Activated naive CD4-positive, alpha-beta T cell treated with anti-CD3 and anti-CD28 coated beads for 36 hours (primary cell): ENCODE measurements at places on chromosomes 2 and 18.

DNA sequence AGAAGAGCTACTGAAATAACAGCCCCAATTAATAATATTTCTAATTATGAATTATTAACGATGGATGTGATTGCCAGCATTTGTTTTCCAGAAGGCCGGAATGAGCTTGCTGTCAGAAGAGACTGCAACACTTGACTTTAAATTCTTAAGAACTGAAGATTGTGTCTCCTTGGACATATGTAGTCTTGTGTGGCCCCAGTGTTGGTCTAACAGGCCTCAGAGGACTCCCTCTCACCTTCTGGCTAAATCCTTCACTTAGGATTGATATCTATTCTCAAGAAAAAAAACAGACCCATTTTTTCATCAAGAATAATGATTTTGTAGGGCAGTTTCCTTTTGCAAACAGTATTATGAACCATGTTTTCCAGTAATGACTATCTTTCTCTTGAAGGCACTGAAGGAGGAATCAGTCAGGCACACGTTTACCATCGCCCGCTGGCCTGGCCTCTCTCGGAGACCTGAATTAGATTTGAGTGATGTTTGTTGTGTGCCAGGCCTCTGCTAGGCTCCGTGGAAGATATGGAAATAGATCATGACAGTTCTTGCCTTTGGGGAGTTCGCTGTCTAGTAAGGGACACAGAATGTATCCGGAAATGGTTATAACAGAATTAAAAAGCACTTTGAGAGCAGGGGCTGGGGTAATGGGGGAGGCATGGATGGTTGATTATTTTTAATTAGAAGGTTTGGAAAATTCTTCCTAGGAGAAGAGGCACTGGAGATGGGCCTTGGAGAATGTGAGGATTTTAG is 258.0 kb downstream of the MYCN start:
- no peak for DNase-seq

DNA sequence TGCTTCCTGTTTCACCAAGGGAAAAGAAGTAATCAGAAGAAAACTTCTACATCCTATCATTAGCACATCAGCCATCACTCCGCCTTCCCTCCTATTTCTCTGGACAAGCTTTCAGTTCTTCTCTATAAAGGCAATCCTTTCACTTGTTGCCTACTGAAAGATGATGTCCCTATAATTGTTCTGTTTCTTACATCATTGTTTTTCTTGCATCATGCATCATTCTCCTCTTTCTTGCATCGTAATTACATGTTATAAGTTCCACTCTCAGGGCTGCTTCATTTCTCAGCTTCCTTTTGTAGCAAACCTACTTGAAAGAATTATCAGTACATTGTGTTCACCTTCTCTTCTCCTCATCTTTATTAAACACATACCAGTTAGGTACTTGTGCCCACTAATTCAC is 7.2 kb downstream of the SLC30A6 start:
- no peak for DNase-seq

DNA sequence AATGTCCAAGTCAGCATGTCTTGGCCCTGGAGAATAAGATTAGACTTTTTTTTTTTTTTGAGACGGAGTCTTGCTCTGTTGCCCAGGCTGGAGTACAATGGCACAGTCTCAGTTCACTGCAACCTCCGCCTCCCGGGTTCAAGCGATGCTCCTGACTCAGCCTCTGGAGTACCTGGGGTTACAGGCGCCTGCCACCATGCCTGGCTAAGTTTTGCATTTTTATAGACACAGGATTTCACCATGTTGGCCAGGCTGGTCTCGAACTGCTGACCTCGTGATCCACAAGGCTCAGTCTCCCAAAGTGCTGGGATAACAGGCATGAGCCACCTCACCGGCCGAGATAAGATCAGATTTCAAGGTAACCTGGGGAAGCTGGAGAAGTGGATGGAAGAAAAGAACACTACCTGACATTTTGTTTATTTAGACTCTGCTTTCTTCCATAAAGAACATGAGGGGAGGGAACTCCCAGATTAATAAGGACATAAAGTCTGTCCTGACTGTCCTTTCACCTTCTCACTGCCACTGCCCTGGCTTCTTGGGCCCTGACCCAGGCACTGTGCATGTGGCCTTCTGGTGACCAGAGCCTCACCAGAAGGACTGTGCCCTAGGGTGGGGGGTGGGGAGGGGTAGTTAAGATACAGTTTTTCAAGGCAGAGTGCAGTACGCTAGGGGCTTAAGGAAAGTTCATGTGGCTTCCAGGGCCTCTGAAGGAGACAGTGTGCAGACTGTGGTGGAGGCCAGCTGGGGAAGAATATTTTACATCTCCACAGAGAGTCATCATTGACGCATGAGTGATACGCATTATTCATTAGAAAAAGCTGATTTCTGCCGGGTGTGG is 4.8 kb upstream of the IMPA2 start:
- DNase-seq, result no peak

DNA sequence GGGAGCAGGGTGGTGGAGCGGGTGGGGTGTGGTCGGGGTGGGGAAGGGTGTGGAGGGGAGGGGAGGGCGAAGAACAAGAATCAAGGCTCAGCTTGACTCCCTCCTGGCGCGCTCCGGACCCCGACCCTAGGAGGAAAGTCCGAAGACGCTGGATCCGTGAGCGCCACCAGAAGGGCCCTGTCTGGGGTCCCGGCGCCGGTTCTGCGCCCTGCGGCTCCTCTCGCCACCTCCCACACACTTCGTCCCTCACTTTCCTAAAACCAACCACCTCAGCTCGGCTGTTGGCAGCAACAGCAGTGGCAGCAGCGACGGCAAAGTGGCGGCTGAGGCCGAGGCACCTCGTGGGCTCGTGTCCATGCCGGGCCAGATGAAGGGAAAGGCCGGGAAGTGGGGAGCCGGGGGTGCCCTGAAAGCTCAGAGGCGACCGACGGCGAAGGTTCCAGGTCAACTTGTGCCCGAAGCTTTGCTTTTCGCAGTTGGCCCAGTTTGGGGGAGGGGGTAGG is 2.1 kb downstream of the KLHL14 start:
- DNase-seq, result no peak

DNA sequence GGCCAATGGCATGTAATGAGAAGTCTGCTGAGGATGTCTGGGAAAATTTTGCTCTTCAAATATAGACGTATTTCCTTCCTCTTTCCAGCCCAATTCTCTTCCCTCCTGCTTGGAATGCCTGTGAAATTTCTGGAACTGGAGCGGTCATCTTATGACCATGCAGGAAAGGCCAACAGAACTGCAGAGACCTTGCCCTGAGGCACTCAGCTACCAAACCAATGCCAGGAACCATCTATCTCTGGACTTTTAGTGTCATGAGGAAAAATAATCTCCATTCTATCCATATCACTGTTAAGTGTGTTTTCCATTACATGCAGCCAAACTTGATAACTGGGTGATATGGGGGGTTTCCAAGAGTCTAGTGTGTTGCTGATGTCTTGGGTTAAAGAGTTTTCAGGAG is 363.7 kb downstream of the SLC4A3 start:
- no peak for DNase-seq

GRCh38 chr2:107588181-107588580 is 238.5 kb upstream of the RGPD4 start:
- DNase-seq, result no peak

DNA sequence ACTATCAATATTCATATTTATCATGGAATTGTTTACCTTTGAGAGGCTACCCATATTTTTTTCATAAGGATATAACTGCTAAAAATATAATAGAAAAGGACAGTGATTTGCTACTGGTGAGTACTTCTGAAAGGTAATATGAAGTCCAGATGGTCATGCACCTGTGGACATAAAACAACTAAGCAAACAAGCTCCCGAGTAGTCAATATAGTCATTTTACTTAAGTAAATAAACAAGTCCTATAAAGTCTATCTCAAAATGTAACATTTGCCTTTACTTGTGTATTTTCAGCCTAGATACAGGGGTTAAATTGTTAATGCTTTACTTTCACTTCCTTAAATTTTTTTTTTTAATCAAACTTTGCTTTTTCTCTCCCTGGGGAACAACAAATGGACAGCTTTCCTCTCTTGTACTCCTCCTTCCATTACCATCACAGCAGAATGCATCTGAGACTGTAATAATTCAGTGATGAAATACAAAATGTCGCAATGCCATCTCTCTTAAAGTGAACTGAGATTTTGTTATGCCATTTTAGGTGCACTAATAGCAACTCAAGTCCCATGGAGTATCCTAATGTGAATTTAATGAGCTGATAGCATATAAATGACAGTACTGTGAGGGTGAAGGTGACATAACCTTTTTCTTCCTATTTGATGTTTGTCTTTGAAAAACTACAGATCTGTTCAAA is 1325.4 kb upstream of the ZEB2 start:
- no peak for DNase-seq

DNA sequence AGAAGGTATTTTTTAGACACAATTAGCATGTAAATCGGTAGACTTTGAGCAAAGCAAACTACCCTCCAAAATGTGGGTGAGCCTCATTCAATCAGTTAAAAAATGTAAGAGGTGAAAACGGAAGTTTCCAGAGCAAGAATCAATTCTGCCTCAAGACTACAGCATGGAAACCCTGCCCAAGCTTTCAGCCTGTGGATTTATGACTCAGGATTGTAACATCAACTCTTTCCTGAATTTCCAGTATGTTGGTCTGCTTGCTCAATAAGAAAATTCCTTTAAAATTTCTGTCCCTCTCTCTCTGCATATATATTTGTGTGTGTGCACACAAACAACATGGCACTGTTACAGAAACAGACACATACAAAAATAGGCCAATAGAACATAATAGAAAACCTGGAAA is 228.6 kb upstream of the DOK6 start:
- no peak for DNase-seq

GRCh38 chr2:191043438-191043837 is 29.5 kb upstream of the STAT1 start:
- DNase-seq, result no peak

DNA sequence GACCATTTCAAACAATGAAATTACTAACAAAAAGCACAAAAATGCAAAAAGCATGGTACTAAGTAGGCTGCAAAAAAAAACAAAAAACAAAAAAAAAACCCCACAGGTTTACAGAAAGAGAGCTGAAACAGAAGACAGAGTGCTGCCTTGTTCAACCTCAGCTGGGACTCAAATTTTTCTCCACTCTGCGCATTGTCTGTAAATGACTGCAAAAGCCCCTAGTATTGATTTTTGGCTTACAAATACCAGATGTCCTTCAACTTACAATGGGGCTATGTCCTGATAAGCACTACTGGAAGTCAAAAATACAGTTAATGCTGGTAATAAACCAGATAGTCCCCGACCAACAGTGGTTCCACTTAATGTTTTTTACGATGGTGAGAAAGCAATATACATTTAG is 42.2 kb downstream of the UBE2E3 start:
- DNase-seq, result no peak

DNA sequence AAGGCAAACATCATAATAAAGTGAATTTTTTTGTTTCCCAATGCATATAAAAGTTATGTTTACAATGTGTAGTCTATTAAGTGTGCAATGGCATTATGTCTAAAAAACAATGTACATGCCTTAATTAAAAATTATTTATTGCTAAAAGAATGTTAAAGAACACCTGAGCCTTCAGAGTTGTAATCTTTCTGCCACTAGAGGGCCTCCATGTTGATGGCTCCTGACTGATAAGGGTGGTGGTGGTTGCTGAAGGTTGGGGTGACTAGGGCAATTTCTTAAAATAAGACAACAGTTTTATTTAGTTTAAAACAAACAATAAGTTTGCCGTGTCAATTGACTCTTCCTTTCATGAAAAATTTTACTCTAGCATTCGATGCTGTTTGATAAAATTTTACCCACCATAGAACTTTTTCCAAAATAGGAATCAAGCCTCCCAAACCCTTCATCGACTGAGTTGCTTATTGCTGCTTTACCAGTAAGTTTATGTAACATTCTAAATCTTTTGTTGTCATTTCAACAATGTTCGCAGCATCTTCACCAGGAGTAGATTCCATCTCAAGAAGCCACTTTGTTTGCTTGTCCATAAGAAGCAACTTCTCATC is 32.3 kb downstream of the MAP3K2 start:
- DNase-seq, result peak; percentile 35

GRCh38 chr18:1998121-1998520 is 573.2 kb downstream of the METTL4 start:
- no peak for DNase-seq

DNA sequence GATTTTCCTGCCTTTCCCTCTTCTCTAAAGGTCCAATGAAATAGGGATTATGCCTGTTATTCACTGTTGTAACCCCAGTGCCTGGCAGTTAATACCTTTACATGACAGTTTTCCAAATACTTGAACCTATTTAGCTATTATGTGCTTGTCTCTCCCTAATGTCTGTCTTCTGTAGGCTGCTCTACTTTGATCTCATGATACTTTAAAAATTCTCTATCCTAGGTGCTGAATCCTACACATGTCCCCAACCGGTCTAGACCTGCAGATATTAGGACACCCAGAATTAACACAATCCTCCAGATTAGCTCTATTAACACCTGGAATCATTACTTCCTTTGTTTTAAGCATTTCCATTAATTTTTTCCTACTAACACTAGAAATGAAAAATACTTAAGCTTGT is 7.3 kb downstream of the CEBPZ start:
- DNase-seq, result no peak

- no peak for DNase-seq
These were observed 18.7 kb downstream of the SP140 start for GRCh38 chr2:230244211-230244610.

DNA sequence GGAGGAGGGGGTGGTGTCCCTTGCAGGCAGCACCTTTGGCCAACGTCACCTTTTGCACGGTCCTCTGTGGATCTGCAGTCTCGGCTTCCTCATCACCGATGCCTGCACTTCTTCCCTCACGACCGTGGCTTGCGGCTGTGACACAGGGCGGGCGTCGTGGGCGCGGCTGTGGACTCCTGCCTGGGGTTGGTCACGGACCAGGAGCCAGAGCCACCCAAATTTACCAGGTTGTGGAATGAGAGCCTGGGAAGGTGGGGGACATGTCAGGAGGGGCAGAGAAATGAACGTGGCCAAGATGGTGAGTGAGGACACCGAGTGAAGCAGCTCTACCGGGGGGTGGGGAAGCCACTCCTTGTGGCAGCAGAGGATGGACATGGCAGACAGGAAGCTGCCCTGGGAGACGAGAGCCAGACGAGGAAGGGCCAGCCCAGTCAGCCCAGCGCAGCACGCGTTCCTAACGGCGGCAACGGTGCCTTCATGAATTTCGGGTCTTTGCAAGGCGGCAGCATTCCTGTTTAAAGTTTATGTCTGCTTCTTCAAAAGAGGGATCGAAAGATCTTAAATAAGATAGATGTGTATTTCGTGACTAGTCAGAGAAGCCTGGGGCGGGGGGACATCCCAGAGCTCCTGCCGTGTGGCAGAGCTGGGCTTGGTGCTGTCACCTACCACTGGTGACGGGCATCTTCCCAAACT is 84.2 kb downstream of the LRRFIP1 start:
- DNase-seq, result no peak

DNA sequence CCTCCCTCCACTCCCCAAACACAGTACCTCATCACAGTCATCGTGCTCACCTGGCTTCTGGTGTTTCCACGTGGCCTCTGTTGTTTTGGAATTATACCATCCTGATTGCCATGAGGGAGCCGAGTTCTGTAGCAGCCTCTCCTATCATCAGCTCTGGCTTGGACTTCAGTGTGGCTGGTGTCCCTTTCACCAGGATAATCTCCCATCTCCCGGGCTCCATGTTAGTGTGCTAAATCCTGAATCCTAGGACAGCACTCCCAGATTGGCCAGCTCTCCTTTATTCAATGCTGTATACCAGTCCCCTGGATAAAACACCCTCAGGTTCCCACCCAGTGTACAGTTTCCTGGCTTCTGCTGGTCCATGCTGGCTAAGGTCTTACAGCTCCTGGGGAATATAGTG is 53.3 kb downstream of the LONRF2 start:
- DNase-seq, result no peak

- DNase-seq, result no peak
These were observed 986.5 kb downstream of the TDRD15 start for GRCh38 chr2:22110244-22110651.
